ENCODE measurements at places on chromosomes 6 and 20.

DNA sequence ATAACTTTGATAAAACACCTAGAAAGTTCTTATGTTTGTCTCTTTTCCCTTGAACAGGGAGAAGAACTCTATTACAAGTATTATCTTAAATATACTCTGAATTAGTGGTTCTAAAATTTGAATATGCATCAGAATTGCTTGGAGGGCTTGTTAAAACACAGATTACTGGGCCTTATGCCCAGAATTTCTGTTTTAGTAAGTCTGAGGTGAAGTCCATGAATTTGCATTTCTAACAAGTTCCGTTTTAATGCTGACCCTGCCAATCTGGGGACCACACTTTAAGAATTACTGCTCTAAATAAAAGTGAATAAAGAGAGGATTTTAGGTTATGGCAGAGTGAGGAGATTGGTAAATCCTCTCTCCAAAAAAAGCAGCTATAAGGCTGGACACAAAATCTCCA is 168.1 kb upstream of the FLRT3 start:
- no peak for DNase-seq

- no peak for DNase-seq
Observed at GRCh38 chr20:14956026-14956425, 618.6 kb upstream of the FLRT3 start.

- no peak for DNase-seq
Observed at GRCh38 chr20:59640267-59640666, 35.9 kb downstream of the PHACTR3 start.

- peak; percentile 59 for DNase-seq
Observed at GRCh38 chr6:99746261-99746895, 139.7 kb downstream of the PRDM13 start.
